ENCODE measurements at places on chromosomes 6 and 20.

- DNase-seq, result peak; percentile 68
These were observed 55.4 kb upstream of the MOXD1 start for GRCh38 chr6:132456700-132457143.

- no peak for DNase-seq
These were observed 199.4 kb downstream of the WDR27 start for GRCh38 chr6:169502445-169502844.

GRCh38 chr6:52015953-52016352 is 71.5 kb downstream of the PKHD1 start:
- no peak for DNase-seq

- DNase-seq, result no peak
These were observed 155.5 kb downstream of the HACE1 start for GRCh38 chr6:104704191-104704590.

GRCh38 chr6:155341130-155341828 is 27.0 kb upstream of the TFB1M start:
- DNase-seq, result no peak

GRCh38 chr20:1776681-1777475 is 118.3 kb upstream of the SIRPA start:
- peak; percentile 97 for DNase-seq

DNA sequence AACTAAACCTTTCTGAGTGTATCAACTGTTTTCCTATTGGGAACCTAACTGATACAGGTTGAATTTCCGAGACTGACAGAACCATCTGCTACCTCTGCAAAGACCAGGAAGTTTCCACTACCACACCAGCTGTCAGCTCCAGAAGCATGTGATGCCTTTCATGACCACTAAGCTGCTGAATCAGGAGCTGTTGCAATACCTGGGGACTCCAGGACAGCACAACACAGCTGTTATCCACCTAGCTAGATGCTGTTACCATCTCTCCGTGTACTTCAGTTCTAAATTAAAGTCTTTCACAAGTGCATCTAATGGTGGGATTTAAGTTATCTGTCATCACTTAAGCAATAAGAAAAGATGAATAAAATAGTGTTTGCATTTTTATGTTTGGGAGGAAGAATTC is 158.2 kb upstream of the IMPG1 start:
- DNase-seq, result no peak

DNA sequence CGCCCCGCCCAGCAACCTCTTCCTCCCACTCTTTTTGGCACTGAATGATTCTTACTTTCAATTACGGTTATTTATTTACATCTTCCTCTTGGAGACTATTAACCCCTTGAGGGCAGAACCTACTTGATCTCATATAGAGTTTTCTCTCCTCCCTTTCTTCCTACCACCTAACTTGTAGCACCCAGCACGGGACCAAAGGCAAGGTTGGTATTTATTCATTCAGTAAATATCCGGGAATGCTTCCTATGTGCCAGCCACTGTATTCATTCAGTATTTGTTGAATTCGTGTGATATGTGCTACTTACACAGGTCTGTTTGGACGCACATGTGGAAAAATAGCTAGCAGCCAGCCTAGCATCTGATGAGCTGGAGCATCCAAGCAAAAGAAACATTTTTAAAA is 1.3 kb upstream of the CNKSR3 start:
- DNase-seq, result no peak

GRCh38 chr6:154767003-154767723 is 33.9 kb downstream of the SCAF8 start:
- DNase-seq, result peak; percentile 21

DNA sequence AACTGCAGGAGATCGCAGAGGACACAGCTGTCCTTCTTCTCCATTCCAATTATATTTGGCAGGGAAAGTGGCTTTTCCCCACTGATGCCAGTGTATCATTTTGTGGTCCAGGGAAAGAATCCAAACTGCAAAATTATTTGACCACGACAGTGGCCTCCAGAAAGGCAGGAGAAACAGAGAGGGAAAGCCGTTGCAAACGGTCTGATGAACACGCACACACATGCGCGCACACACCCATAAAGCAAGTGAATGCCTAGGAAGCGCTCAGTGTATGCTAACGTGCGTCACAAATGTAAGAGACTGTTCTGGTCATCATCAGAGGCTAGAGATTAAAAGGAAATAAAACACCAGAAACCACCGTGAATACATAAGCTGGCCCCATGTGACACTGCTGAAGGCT is 54.0 kb downstream of the NPEPL1 start:
- DNase-seq, result no peak

- DNase-seq, result no peak
These were observed 413.0 kb upstream of the RUNX2 start for GRCh38 chr6:44915111-44915510.

DNA sequence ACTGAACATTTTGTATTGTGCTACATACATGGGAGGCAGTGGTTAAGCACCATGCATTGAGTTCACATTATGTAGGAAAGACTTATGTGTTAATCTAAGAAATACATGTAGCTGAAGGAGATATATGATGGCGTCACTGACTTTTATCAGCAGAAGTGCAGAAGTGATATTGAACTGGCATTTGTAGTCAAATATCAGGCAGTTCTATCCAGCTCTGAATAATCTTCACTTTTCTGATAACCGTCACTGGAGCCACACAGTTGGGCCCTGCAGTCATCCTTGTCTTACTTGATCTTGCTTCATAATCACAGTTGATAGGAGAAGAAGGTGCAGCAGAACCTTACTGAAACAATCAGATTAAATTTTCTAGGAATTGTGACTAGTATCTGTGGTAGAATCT is 26.4 kb downstream of the CRISP1 start:
- no peak for DNase-seq

- no peak for DNase-seq
These were observed 447.1 kb downstream of the PREX1 start for GRCh38 chr20:48380661-48381060.
